NCI-H526 treated with DMSO at 0.1 percent for 48 hours (cell line): ENCODE measurements at places on chromosomes 12 and 14.

- DNase-seq: no peak
Observed at GRCh38 chr12:65968359-65968758, 144.1 kb downstream of the HMGA2 start.

GRCh38 chr14:81818271-81818670 lies 284.6 kb upstream of the SEL1L start:
- no peak for DNase-seq

- DNase-seq: no peak
Observed at GRCh38 chr14:98928418-98928817, 343.6 kb downstream of the BCL11B start.

DNA sequence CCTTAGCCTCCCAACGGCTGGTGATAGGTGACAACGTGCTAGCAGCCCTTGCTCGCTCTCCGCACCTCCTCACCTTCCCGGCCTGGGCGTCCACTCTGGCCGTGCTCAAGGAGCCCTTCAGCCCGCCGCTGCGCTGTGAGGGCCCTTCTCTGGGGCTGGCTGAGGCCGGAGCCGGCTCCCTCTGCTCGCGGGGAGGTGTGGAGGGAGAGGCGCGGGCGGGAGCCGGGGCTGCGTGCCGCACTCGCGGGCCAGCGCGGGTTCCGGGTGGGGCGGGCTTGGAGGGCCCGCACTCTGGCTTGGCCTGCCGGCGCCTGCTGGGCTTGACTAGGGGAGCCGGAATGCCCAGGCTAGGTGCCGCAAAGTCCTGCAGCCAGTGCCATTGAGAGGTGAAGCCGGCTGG lies 131.1 kb downstream of the CCER1 start:
- DNase-seq: no peak

DNA sequence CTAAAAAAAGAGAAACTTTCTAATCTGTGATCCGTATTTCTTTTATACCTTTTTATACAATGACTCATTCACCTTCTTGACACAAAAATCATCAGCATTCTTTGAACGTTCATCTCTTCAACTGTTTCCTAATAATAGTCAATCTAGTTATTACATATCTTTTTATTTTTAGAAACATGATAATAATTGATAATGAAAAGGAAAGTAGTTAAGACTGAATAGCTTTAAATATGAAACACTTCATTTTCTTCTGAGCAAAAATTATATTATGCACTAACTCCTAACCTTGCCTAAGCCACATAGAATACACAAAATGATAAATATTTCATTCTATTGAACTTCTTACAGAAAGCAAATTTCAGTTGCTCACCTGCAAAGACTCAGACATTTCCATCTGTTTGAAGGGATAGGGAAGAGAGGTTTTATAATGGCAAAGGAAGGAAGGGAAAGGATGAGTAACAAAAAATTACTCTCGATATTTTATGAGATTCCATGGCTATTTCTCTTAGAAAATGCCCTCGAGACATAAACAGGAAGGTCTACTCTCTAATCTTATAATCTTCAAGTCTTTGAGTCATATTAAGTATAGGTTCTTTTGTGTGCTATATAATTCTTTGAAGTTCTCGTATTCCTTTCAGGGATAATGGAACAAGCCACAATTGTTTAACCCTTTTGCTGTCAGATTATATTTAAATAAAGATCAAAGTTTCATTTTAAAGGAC lies 7.5 kb upstream of the KLHL42 start:
- DNase-seq: no peak

DNA sequence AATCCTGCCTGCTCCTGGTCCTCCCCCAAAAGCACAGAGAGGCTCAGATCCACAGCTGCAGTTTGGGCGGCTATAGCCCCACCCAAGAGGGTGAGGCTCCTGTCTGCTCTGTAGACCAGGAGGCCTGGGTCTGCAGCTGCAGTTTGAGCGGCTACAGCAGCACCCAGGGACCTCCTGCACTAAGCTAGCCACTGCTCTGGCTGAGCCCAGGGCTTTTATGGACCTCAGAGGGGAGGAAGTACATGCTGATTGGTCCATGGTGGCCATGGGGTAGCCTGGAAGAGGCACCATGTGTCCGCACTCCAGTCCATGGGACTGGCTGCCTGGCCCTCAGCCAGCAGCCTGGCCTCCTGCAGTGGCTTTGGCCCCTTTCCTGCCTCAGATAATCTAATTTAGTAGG lies 49.6 kb upstream of the GSC start:
- no peak for DNase-seq

GRCh38 chr12:130342442-130342841 lies 4.8 kb downstream of the PIWIL1 start:
- DNase-seq: no peak

GRCh38 chr14:100341301-100342031 lies 18.3 kb downstream of the SLC25A47 start:
- DNase-seq: no peak

GRCh38 chr12:10466311-10466710 lies 13.1 kb upstream of the KLRC1 start:
- DNase-seq: no peak

GRCh38 chr14:74255281-74255680 lies 16.0 kb downstream of the VSX2 start:
- no peak for DNase-seq

GRCh38 chr12:109926016-109926415 lies 25.9 kb downstream of the TCHP start:
- DNase-seq: no peak

DNA sequence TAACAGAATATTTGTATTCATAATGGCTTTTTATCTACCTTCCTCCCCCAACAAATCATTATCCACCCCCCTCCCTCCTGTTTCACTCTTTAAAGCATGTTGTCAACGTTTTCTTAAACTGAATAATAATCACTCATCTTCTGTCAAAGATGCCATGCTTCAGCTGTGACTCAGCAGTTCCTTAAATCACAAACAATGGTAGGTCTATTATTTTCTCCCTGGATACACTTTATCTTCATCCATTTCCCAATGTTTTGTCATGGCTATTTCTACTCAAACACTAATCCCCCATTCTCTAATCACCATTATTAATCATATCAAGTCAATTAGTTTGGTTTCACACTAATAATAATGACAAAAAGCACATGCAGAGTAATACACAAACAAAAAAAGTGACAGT lies 6.5 kb downstream of the CLEC12B start:
- DNase-seq: no peak

- DNase-seq: no peak
Observed at GRCh38 chr14:46259536-46259935, 392.0 kb downstream of the RPL10L start.

GRCh38 chr14:24417832-24418491 lies 11.5 kb downstream of the CBLN3 start:
- DNase-seq: no peak

GRCh38 chr14:64714432-64715025 lies 10.3 kb downstream of the PLEKHG3 start:
- no peak for DNase-seq

DNA sequence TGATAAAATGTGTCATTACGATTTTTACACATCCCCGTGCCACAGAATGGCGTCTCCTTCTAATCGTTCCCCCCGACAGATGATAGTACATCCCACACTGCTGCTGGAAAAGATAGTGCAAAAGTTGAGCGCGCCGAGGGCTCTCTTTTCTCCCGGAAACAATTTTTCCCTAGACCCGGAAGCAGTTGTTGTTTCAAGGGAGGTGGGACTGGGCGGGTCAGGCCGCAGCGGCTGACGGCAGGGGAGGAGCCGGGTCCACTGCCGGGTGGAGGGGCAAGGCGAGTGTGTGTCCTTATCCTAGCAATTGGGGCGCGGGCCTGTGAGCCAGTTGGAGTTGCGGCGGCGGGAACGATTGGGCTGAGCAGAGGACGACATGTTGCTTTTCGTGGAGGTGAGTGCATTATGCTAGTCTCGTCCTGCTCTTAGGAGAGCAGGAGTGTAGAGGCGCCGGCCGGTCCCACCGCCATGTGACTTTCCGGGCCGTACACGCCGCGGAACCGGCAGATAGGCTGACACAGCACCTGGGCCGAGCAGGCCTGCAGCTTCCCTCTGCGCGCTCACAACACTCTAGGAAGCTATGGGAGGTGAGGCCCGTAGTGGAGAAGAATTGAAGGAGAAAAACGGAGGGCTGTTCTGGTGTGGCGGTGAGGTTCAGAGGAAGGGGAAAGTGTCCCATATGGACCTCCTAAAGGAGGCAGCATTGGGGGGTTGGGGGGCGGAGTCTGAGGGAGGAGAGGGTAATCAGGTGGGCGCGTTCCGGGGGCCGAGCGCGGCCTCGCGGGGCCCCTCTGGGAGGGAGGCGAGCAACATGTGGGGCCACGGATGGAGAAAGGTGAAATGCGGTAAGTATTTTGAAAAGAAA lies at the start of gene LARP4:
TSS of gene LARP4 (plus strand) at position 248 of the 862 bp plus-strand sequence. CDS start at position 374, 126 bp downstream.
- peak; percentile 97 for DNase-seq

- DNase-seq: no peak
Observed at GRCh38 chr14:23245282-23245681, 7.5 kb downstream of the RNF212B start.

DNA sequence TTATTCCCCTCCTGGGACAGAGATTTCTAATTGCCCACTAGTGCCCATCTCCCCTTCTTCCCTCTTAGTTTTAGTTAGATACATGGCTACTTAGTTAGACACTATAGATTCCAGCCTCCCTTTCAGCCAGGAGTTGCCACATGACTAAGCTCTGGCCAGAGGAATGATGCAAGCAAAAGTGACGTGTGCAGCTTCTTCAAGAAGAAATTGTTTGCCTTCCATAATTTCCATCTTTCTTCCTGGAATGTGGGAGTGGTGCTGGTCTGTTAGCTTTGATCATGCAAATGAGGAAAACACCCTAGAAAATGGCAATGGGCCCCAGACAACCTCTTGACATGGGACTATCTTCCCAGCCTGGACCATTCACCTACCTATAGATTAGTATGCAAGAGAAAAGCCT lies 21.4 kb downstream of the CCDC177 start:
- DNase-seq: no peak

DNA sequence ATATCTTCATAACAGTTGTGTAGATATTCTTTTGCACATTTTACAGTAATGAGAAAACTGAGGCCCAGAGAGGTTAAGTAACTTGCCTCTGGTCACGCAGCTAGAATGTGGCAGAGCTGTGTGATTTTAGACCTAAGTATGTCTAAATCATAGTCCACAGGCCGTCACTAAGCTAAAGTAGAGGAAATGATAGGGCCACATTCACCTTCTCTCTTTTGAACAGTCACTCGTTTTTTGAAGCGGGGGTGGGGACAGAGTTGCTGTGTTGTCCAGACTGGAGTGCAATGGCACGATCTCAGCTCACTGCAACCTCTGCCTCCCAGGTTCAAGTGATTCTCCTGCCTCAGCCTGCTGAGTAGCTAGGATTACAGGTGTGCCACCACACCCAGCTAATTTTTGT lies 68.5 kb downstream of the RASSF3 start:
- DNase-seq: no peak

DNA sequence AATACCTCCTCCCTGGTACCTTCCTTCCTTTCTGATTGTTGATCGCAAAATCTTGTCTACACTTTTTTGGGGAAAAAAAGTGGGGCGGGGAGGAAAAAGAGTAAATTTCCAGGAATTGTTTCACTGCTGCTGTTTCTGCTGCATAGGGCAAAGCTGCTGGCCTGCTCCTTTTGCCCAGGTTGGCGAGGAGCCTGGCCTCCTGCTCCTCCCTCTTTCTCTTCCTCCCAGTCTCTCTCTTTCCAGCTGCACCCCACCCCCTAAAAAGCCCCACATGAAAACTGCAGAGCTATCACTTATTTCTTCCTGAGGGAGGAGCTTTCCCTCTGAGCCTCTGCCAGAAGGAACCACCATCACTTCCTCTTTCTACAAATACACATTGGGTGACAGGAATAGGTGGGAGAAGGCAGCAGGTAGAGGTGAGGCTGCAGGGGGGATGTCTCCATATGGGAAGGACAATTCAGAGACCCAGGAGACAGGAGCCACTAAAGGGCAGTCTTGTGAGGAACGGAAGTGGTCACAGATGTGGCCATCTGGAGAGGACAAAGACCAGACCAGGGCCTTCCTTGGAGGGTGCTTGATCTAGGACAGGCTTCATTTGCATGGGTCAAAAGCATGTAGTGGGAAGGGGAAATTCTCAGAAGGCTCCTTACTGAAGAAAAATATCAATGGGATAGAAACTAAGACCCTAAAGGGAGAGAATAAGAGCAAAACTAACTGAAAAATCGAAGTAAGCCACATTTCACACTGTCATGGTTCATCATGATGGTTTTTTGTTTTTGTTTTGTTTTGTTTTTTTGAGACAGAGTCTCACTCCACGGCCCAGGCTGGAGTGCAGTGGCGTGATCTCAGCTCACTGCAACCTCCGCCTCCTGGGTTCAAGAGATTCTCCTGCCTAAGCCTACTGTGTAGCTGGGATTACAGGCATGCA lies 14.8 kb downstream of the ZBTB39 start:
- no peak for DNase-seq

DNA sequence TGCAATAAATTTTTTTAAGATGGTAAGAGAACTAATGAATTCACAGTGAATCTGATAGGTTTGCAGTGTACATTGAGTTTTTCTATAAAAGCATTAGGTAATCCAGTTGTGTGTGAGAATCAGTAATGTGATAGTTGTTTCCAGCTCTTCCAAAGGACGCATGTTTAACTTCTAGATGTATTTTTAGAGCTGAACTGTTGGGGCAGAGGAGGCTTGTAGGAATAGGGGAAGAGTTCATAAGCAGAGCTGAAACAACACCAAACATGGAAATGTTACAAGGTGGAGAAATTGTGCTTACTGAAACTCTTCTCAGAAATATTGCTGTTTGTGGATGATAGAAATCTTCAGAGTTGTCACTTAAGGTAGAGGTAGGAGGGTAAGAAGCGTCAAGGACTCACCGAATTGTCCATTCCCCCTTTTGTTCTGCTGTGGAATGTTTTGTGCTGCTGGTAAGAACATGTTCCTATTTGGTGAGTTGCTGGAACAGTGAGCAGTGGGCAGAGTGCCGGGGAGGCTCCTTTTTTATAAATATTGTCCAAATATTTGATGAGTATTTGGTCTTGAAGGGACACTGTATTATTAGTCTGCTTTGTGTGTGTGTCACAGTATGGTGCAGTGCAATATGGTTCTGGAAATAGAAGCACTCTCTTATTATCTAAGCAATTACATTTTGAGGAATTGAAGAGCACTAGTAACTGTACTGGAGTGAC lies 76.7 kb downstream of the ANO6 start:
- no peak for DNase-seq

DNA sequence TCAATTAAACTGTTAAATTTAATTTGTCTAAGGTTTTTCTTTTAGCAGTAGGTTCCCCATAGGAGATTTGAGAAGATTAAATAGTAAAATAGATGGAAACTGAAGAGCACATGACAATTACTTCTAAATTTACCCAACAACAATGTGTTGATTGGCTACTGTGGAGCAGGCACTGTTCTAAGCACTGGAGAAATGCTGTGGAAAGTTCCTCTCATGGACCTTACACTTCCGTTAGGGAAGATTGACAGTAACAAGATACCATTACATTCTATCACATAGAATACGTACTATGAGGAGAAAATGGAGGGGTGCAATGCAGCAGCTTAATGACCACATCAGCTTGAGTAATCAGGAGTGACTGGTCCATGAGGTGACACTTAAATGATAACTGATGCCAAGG lies 8.1 kb upstream of the STAB2 start:
- DNase-seq: no peak

DNA sequence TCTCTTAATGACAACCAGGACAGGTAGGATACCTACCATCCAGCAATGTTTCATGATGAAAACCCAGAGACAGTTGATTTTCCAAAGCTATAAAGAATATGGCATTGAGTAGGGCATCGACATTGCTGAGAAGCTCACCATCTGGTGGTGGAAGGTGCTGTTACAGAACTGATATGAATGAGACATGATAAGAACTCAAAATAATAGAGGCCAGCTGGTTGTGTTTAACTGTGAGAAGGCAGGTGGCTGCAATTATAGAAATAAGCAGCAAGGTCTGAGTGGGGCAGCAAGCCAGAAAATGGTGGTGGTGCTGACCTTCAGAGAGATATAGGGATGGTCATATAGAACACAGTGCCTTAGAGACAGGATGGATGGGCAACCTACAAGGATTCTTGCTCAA lies 449.7 kb downstream of the BTG1 start:
- DNase-seq: no peak
